Mesendoderm (in vitro differentiated cells): ENCODE measurements at places on chromosomes 12 and 14.

DNA sequence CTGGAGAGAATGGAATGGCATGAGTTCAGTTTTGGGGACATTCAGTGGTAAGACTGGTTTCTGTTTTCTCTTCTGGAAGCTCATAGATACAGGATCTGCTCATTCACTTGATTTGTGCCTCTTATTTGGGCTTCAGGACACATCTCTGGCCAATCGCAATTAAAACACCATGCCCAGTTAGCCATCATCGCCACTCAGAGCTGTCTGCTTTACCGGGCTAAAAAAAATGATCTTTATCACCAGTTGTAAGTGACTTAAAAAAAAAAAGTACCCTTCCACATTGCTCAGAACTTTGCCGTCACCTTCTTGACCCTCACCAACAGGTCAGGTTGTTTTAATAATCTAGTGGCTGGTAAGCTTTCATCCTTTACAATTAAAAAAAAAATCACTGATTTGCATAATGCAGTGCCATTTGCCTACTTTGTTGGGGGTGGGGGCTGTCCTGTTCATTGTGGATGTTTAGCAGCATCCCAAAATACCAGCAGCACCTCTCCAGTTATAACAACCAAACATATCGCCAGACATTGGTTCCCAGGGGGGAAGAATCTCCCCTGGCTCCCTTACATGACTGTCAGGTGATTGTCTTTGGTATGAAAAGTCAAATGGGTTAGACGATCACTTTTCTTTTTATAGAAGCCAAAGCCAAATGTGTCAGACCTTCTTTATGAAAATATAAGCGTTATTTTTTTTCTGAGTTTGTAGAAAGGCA is 150.1 kb downstream of the PRKCH start:
- no peaks in the 10 kb centered on the region for H3K27me3 ChIP-seq
- H3K4me1 ChIP-seq, result peaks cover 5% of the 10 kb centered on the region
- DNase-seq, result no peak
- H3K36me3 ChIP-seq, result no peaks in the 10 kb centered on the region
- H3K27ac ChIP-seq, result no peak overlapping the region

DNA sequence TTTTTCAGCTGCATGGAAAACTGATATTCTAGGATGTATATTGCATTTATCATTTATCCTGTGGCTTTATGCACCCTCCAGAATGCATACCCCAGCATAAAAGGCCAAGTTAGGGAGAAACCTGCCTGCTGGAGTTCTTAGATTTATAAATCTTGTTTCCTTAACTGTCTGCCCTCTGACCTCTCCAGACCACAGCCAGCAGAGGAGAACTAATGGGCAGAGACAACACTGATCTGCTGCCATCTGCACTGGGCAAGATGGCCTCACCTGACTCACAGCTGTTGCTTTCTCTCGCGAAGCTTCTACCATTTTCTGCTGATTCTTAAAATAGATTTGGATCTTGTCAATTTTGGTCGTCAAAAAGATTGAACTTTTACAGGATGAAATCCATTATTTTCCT is 65.8 kb downstream of the PPP2R5C start:
- no peak overlapping the region for H3K4me3 ChIP-seq
- no peaks in the 10 kb centered on the region for H3K4me1 ChIP-seq
- H3K27me3 ChIP-seq, result no peaks in the 10 kb centered on the region
- no peaks in the 10 kb centered on the region for H3K36me3 ChIP-seq
- no peak for DNase-seq
- H3K27ac ChIP-seq, result no peak overlapping the region

DNA sequence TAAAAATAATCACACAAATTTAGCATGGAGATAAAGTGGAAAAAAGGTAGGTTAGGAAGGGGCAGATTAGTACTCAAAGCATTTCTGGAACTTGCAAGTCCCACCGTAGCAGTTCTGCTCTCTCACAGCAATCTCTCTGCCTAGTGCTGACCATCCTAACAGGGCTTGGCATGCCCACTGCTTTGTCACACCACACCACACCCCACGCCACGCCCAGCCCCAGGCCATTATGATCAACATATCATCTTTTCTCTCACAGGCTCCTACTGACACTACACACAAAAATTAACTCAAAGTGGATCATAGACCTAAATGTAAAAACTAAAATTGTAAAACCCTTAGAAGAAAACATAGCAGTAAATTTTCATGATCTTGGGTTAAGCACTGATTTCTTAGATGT is 273.7 kb downstream of the DAD1 start:
- no peaks in the 10 kb centered on the region for H3K27me3 ChIP-seq
- no peak for DNase-seq
- no peak overlapping the region for H3K27ac ChIP-seq
- H3K4me1 ChIP-seq, result no peaks in the 10 kb centered on the region
- no peaks in the 10 kb centered on the region for H3K36me3 ChIP-seq

GRCh38 chr12:89451841-89452251 is 72.8 kb downstream of the GALNT4 start:
- peak; percentile 99 for DNase-seq
- no peak overlapping the region for H3K4me3 ChIP-seq
- peak overlapping the region; percentile 93 for H3K27ac ChIP-seq
- H3K27me3 ChIP-seq, result no peaks in the 10 kb centered on the region
- H3K4me1 ChIP-seq, result peaks cover 9% of the 10 kb centered on the region
- H3K36me3 ChIP-seq, result no peaks in the 10 kb centered on the region

DNA sequence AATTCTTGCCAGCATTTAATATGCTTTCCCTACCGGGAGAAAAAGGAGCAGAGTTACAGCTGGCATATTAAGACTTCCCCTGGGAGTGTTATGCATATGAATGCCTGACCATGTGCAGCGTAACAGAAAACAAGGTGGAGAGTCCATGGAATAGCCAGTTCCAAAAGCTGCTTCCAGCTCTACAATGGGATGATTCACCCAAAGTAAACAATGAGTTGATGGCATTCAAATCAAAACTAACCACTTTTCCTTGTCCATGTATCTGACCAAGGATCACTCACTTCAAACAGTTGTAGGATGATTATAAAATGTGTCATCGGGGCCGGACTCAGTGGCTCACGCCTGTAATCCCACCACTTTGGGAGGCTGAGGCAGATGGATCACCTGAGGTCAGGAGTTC is 48.1 kb upstream of the BICDL1 start:
- H3K4me3 ChIP-seq, result no peak overlapping the region
- DNase-seq, result no peak
- H3K27ac ChIP-seq, result no peak overlapping the region
- H3K27me3 ChIP-seq, result no peaks in the 10 kb centered on the region

- H3K4me3 ChIP-seq, result no peak overlapping the region
- H3K27ac ChIP-seq, result peak overlapping the region; percentile 63
- peaks cover 17% of the 10 kb centered on the region for H3K4me1 ChIP-seq
- peak; percentile 87 for DNase-seq
Measured at GRCh38 chr12:55718015-55718414, 2.2 kb downstream of the BLOC1S1 start.

GRCh38 chr14:93862265-93862664 is 64.9 kb upstream of the FAM181A start:
- H3K4me1 ChIP-seq, result no peaks in the 10 kb centered on the region
- no peak overlapping the region for H3K4me3 ChIP-seq
- no peaks in the 10 kb centered on the region for H3K27me3 ChIP-seq
- H3K36me3 ChIP-seq, result no peaks in the 10 kb centered on the region
- no peak for DNase-seq

GRCh38 chr14:63483315-63483714 is 59.9 kb downstream of the PPP2R5E start:
- no peaks in the 10 kb centered on the region for H3K36me3 ChIP-seq
- no peaks in the 10 kb centered on the region for H3K27me3 ChIP-seq
- no peak for DNase-seq
- no peak overlapping the region for H3K4me3 ChIP-seq

- peaks cover 5% of the 10 kb centered on the region for H3K36me3 ChIP-seq
- no peaks in the 10 kb centered on the region for H3K27me3 ChIP-seq
- H3K4me1 ChIP-seq, result no peaks in the 10 kb centered on the region
Measured at GRCh38 chr12:112236386-112236785, 111.0 kb downstream of the TRAFD1 start.

DNA sequence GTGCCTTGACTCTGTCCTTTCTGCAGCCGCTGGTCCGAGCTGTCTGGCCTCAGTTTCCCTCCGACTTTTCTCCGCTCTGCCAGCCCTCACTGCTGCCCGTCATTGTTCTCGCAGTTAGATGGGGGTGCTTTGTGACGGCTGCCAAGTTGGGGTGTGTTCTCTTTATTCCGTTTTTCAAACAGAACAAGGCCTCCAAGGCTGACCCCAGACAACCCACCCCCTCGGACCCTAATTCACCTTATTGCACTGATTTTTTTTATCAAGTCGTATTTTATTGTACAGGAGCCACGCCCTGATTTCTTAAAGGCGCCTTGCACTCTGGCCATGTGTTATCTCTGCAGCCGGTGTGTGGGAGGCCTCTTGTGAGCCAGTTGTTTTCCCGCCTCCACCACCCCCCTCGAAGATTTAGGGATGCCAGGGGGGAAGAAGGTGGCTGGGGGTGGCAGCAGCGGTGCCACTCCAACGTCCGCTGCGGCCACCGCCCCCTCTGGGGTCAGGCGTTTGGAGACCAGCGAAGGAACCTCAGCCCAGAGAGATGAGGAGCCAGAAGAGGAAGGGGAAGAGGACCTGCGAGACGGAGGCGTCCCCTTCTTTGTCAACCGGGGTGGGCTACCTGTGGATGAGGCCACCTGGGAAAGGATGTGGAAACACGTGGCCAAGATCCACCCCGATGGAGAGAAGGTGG is 1.3 kb downstream of the VASH1 start:
- no peak for DNase-seq
- peaks cover 2% of the 10 kb centered on the region for H3K4me1 ChIP-seq
- no peaks in the 10 kb centered on the region for H3K36me3 ChIP-seq
- peak overlapping the region; percentile 40 for H3K4me3 ChIP-seq
- H3K27me3 ChIP-seq, result peaks cover 19% of the 10 kb centered on the region

DNA sequence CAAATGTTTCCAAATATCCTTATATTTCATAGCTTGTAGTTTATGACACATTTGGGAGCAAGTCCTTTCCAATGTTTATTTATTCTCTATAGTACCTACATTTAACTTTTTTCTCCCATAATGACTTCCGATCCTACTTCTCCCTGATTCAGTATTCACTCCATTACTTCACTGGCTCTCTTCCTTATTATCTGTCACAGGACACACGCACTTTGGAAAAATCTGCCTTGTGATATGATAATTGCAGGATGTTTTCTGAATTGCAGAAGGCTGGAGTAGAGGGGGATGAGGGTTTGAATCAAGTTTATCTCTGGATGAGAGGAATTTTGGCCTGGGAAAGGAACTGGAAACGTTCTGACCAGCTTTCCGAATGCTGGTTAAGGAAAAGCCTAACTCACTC is 75.0 kb downstream of the HMGA2 start:
- no peaks in the 10 kb centered on the region for H3K36me3 ChIP-seq
- no peaks in the 10 kb centered on the region for H3K27me3 ChIP-seq
- peaks cover 19% of the 10 kb centered on the region for H3K4me1 ChIP-seq
- H3K4me3 ChIP-seq, result no peak overlapping the region
- DNase-seq, result no peak
- H3K27ac ChIP-seq, result no peak overlapping the region

GRCh38 chr12:38930990-38931389 is 25.6 kb upstream of the CPNE8 start:
- H3K36me3 ChIP-seq, result no peaks in the 10 kb centered on the region
- no peaks in the 10 kb centered on the region for H3K27me3 ChIP-seq
- DNase-seq, result no peak

DNA sequence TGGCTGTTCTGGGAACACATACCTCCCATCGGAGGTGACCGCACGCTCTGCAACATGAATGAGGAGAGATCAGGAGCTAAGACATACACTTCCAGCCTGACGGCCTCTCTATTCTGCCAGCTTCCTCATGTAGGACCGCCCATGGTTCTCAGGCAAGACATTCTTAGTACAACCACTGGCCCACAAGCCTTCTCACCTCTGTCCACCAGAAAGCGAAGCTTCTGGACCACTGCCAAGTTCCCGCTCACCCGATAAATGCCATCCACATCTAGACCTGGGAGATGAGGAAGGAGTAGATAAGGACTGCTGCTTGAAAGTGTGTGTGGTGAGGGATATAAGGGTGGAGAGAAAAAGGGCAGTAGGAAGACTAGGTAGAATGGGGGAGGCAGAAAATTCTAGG is 5.2 kb downstream of the ARHGAP9 start:
- peaks cover 25% of the 10 kb centered on the region for H3K27me3 ChIP-seq
- H3K4me1 ChIP-seq, result peaks cover 8% of the 10 kb centered on the region
- no peaks in the 10 kb centered on the region for H3K36me3 ChIP-seq
- H3K4me3 ChIP-seq, result no peak overlapping the region

- no peak overlapping the region for H3K4me3 ChIP-seq
- no peaks in the 10 kb centered on the region for H3K4me1 ChIP-seq
- no peak overlapping the region for H3K27ac ChIP-seq
- no peaks in the 10 kb centered on the region for H3K27me3 ChIP-seq
Measured at GRCh38 chr12:108711489-108712164, 19.7 kb downstream of the CORO1C start.

DNA sequence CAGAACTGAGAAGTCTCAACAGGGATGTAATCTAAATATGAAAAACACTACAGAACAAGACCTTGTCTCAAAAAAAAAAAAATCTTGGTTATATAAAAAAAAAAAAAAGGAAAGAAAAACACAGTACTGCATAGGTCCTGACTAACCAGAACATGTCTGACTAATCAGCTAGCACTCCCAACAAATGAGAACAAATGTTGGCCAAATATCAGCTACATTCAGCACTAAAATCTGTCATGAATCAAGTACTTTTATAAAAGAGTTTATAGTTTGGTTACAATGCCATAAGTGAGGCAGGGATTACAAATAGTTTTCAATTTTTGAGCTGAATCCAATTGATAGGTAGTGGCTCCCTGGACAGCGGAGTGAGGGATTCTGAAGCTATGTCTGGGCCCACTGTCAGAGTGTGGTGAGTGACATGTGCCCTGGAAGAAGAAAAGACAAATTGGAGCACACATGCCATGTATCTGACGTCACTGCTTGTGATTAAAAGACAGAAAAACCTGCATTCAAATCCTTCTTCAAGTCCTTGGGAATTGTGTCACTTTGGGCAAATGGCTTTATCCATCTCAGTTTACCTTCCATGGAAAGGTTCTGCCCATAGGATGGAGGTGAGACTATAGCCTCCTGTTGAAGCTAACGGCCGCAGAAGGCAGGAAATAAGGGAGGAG is 5.6 kb upstream of the FAM234B start:
- H3K27ac ChIP-seq, result no peak overlapping the region
- no peaks in the 10 kb centered on the region for H3K36me3 ChIP-seq
- DNase-seq, result no peak
- no peak overlapping the region for H3K4me3 ChIP-seq
- no peaks in the 10 kb centered on the region for H3K4me1 ChIP-seq

DNA sequence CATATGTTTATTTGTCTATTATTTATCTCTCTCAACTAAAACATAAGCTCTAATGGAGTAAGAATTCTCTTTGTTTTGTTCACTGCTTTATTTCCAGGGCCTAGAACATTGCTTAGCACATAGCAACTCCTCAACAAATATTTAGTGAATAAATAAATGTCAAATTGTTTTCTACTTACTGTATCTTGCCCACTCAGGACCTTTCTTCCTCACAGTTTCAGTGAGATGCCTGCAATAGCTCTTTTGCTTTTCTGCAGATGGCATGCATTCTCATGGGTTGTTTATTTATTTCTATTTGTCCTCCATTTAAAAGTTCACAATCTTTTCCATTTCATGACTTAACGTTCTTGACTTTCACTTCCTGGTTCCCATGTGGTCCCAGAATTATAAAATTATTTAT is 94.9 kb upstream of the TTC7B start:
- H3K36me3 ChIP-seq, result no peaks in the 10 kb centered on the region
- no peak for DNase-seq
- no peaks in the 10 kb centered on the region for H3K27me3 ChIP-seq

GRCh38 chr14:61475316-61475715 is 153.9 kb downstream of the PRKCH start:
- no peak overlapping the region for H3K27ac ChIP-seq
- no peaks in the 10 kb centered on the region for H3K4me1 ChIP-seq
- H3K27me3 ChIP-seq, result no peaks in the 10 kb centered on the region
- H3K4me3 ChIP-seq, result no peak overlapping the region

GRCh38 chr12:131383291-131383690 is 327.6 kb upstream of the SFSWAP start:
- no peak overlapping the region for H3K4me3 ChIP-seq
- H3K36me3 ChIP-seq, result no peaks in the 10 kb centered on the region
- H3K4me1 ChIP-seq, result no peaks in the 10 kb centered on the region
- no peak overlapping the region for H3K27ac ChIP-seq
- no peak for DNase-seq
